A549 treated with GW870086 at 1 μM for 4 hours (cell line): ENCODE measurements at places on chromosomes 2 and 18. TPM values are rescaled to one million over a fixed set of nuclear protein-coding genes. Genes with fewer than 3 reads are reported as not detected.

Gene TMEM37
- 0.98 to 1.9 TPM (median 1.6 TPM) in 5 replicates for total RNA-seq

Gene MC4R
- total RNA-seq, result not detected in 5 replicates

Gene SERPINB10
- not detected in 5 replicates for total RNA-seq

Gene FRZB
- total RNA-seq, result 0.07 TPM in 3 of 5 replicates, not detected in the others

Gene LIMS4
- 0.46 to 1.3 TPM (median 0.74 TPM) in 5 replicates for total RNA-seq
